ENCODE measurements at places on chromosomes 2 and 18. TPM values are rescaled to one million over a fixed set of nuclear protein-coding genes. Genes with fewer than 3 reads are reported as not detected.
A peak's percentile ranks its signal among the peaks of the same experiment; 100 is the strongest.

The ANKRD29 gene
- 0.26 TPM for total RNA-seq

The TLX2 gene
- 0.16 TPM for total RNA-seq

The RGPD4 gene
- total RNA-seq = 0.39 TPM

The FBXO48 gene
- 1.5 TPM for total RNA-seq

The ALPP gene
- 0.29 TPM for total RNA-seq

The PAIP2B gene
- total RNA-seq = 2.9 TPM

The ABCG5 gene
- not detected for total RNA-seq

The C2orf92 gene
- total RNA-seq = 12.5 TPM

The STK16 gene
- 17.2 TPM for total RNA-seq

The EPG5 gene
- total RNA-seq = 76.5 TPM

DNA sequence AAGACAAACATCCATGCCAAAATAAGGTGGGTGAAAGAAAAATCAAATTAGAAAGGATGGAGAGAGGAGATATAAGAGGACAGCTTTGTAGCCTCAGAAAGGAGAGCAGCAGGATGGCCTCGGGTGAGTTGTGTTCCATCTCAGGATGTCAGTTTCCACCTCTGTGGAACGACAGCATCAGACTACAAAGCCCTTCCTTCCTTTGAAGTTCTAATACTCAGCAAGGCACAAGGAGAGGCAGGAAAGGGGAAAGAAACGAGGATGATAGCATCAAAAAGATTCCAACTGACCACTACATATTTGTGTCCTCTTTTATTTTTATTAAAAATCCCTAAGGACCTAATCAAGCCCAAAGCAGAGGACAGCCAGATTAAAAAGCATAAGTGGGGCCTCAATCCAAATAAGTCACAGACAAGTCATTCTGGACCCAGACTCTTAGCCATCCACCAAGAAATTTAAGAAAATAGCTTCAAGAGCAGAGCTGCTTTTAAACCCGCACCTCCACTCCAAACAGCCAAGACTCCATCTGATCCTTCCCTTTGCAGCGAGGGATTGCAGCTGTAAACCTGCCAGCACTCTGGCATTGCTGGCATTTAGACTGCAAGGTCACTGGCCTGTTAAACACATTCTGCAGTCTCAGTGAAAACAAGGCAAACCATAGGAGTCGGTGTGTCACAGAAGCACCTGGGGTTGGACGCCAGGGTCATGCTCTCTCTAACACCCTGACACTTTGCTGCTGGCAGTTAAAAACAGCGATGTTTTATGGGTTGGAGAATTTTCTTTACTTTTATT is 314.5 kb upstream of the CHAC2 start:
- no peaks in the 10 kb centered on the region for H3K36me3 ChIP-seq
- H3K27me3 ChIP-seq = no peaks in the 10 kb centered on the region
- H3K4me3 ChIP-seq = no peak overlapping the region
- no peak for DNase-seq
- no peaks in the 10 kb centered on the region for H3K4me1 ChIP-seq

DNA sequence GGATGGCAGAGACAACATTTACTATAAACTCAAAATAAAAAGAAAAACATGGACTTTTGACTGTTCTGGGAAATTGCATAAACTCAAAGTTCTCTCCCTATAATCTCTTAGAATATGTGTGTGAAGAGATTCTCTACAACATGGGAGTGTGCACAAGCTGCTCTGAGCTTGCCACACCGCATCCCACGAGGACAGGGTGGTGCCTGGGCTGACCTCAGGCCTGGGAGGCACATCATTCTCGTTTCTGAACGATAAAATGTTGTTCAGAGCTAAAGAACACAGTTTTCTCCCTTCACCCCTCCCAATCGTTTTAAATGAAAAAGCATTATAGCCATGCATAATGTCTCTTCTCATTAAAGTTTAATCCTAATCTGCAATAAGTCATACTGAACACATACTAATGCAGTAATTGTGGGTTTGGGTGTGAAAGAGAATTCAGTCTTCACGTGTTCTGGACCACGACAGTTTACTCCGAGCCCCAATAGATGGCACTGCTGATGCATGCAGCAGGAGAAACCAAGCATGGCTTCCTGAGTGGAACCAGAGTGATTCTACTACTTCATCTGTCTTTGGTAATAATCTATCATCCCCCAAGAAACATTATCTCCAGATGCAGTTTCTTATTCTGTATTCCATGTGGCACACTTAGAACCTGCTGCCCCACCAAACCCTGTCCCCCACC is 46.9 kb upstream of the LAMA1 start:
- H3K36me3 ChIP-seq = no peaks in the 10 kb centered on the region
- H3K27ac ChIP-seq = no peak overlapping the region
- no peak for DNase-seq
- peaks cover 6% of the 10 kb centered on the region for H3K27me3 ChIP-seq
- H3K4me3 ChIP-seq = no peak overlapping the region

DNA sequence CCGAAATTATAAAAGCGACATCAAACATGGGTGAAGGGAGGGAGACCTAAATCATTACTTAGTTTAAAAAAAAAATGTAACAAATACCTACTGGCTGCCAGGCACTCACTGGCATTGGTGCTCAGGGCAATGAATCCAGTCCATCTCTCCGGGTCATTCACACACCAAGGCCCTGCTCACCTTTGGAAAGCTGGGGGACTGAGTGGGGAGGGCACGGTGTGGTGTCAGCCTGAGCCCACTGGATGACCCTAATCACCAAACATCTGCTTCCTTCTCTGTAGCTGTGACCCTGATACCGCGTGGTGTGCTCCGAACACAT is 336 bp upstream of the DDX1 start:
- H3K36me3 ChIP-seq = peaks cover 4% of the 10 kb centered on the region
- H3K27ac ChIP-seq = peak overlapping the region; percentile 93
- peak overlapping the region; percentile 91 for H3K4me3 ChIP-seq
- DNase-seq = no peak

GRCh38 chr2:222380456-222380855 is 43.9 kb upstream of the SGPP2 start:
- no peak overlapping the region for H3K4me3 ChIP-seq
- no peaks in the 10 kb centered on the region for H3K36me3 ChIP-seq
- H3K4me1 ChIP-seq = no peaks in the 10 kb centered on the region
- peaks cover 4% of the 10 kb centered on the region for H3K27me3 ChIP-seq

DNA sequence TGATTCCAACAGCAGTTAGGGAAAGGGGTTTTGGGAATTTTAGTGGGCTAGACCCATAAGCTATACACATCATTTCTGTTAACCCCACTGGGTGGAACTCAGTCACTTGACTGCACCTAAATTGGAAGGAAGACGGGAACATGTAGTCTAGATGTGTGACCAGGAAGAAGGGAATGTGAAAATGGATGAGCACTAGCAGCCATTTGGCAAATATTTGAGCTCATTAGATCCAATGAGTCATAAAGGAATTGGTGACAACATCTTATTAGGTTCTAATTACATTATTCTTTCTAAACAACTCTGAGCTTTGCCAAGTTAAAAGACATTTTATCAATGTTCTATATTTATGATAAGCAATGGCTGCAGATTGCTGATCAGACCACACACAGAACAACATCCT is 400.6 kb downstream of the IRS1 start:
- no peaks in the 10 kb centered on the region for H3K27me3 ChIP-seq
- no peaks in the 10 kb centered on the region for H3K36me3 ChIP-seq
- no peak for DNase-seq
- H3K4me1 ChIP-seq = no peaks in the 10 kb centered on the region
- no peak overlapping the region for H3K27ac ChIP-seq
- no peak overlapping the region for H3K4me3 ChIP-seq

DNA sequence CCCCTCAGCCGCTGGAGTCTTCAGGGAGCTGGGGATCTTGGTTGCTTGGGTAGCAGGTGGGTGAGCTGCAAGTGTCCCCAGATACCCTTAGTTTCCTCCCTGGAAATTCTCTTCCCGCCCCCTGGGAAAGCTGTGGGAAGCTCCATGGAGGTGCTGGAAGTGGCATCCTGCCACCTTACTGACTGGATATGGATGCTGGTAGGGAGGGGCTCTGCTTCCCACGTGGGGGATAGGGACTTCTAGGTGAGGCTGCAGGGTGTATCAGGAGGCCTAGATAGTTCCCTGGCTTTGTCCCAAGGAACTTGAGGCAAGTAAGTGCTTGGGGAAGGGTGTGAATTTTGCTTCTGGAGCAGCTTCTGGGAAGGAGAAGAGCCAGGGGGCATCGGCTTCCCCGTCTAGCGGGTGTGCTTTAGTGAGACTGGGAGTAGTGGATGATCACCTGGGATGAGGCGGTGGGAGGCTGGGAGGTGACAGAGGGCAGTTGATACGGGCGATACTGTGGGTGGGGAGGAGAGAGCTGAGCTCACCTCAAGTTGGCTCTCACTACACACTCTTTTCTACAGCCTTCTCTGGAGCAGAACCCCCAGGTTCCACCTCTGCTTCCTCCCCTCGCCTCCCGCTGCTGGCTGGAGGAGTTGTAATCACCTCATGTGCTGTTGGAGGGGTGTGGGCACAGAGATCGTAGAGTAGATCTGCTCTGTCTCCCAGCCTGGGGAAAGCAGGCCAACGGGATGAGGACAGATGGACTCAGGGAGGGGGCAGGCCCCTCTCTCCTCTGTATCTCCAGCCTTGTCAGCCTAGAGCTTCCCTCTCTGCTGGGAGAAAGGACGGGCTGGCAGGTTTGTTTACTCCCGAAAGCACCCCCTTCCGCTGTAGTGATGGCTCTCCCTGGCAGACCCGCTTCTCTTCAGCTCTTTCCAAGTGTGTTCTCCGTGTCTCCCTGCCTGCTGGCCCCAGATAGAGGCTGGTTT is 19.8 kb downstream of the TET3 start:
- peaks cover 33% of the 10 kb centered on the region for H3K4me1 ChIP-seq
- no peak for DNase-seq
- no peaks in the 10 kb centered on the region for H3K27me3 ChIP-seq
- no peaks in the 10 kb centered on the region for H3K36me3 ChIP-seq
- H3K27ac ChIP-seq = peak overlapping the region; percentile 21
- peak overlapping the region; percentile 50 for H3K4me3 ChIP-seq

GRCh38 chr2:128835342-128835855 is 516.7 kb upstream of the HS6ST1 start:
- H3K4me1 ChIP-seq = no peaks in the 10 kb centered on the region
- no peaks in the 10 kb centered on the region for H3K36me3 ChIP-seq
- no peak overlapping the region for H3K27ac ChIP-seq
- H3K4me3 ChIP-seq = no peak overlapping the region

DNA sequence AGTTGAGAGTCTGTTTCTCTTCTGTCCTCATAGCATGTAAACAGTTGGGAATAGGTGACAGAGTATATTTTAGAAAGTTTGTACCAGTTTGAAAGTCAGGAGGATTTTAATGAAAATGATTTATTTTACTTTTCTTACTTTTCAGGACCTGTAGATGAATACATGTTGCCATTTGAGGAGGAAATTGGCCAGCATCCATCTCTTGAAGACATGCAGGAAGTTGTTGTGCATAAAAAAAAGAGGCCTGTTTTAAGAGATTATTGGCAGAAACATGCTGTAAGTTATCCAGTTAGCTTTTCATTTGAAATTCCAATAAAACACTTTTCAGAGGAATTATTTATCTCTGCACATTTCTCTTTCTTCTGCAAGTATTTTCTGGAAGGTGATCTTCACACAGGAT is 81.1 kb downstream of the ACVR2A start:
- no peak for DNase-seq
- no peak overlapping the region for H3K4me3 ChIP-seq
- H3K27ac ChIP-seq = no peak overlapping the region
- peaks cover 15% of the 10 kb centered on the region for H3K4me1 ChIP-seq
- H3K27me3 ChIP-seq = no peaks in the 10 kb centered on the region

- DNase-seq = no peak
- no peak overlapping the region for H3K4me3 ChIP-seq
- H3K4me1 ChIP-seq = peaks cover 6% of the 10 kb centered on the region
- peaks cover 22% of the 10 kb centered on the region for H3K27me3 ChIP-seq
- no peak overlapping the region for H3K27ac ChIP-seq
These were observed 469.0 kb downstream of the EPHA4 start for GRCh38 chr2:221102896-221103688.

GRCh38 chr2:168439536-168439935 is 16.5 kb upstream of the CERS6 start:
- no peak for DNase-seq
- H3K36me3 ChIP-seq = no peaks in the 10 kb centered on the region
- peaks cover 2% of the 10 kb centered on the region for H3K4me1 ChIP-seq
- H3K4me3 ChIP-seq = no peak overlapping the region
- H3K27ac ChIP-seq = no peak overlapping the region

DNA sequence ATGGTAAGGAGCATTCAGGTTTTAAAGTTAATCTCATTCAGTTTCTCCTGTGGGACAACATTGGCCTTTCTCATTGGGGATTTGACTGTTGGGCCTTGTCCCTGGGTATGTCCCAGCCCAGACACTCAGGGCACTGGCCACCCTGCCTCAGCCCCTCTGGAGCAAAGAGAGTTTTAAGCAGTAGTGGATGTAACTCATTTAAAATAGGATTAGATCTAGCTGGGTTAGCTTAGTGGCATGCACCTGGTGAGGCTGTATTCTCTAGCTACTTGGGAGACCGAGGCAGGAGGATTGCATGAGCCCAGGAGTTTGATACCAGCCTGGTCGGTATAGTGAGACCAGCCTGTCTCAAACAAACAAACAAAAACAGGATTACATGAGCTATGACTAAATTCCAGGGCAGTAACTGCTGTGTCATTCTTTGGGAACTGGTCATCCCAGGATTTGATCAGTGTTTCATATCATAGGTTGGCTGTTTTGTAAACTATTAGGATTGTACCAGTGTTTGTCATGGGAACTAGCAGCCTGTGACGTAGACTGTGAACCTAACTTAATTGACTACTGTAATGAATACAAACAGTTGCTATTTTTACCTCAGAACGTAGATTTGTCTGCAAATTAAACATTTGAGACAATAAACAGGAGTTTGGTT is 12.5 kb downstream of the INPP4A start:
- peaks cover 82% of the 10 kb centered on the region for H3K4me1 ChIP-seq
- no peaks in the 10 kb centered on the region for H3K36me3 ChIP-seq
- peak overlapping the region; percentile 98 for H3K27ac ChIP-seq
- H3K27me3 ChIP-seq = no peaks in the 10 kb centered on the region
- DNase-seq = no peak

DNA sequence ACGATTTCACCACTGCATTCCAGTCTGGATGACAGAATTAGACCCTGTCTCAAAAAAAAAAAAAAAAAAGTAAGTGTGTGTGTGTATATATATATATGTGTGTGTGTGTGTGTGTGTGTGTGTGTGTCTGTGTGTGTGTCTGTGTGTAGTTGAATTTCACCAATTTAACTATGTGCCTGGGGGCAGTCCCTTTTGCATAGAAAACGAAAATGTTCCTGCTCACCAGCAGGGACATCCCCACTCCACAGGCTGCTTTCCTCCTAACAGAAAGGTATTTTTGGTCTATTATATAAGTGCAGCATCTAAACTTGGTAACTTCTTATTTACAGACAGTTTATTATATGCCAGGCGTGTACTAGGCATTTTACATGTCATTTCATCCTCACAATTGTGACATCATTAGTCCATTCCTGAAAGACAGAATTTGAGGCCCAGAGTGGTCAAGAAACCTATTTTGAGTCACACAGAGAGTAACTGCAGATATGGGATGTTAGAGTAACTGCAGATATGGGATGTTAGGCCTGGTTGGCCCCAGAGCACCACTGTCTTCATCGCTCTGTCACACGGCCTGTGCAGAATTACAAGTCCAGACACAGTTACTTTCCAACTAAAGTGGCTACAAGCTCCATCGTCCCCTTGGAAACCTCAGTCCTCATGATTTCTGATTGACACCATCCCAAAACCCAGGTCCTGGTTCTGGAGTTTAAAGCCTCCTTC is 9.3 kb upstream of the TTL start:
- DNase-seq = no peak
- no peak overlapping the region for H3K4me3 ChIP-seq
- H3K27me3 ChIP-seq = no peaks in the 10 kb centered on the region
- no peak overlapping the region for H3K27ac ChIP-seq

GRCh38 chr2:66929632-66930338 is 467.3 kb upstream of the ETAA1 start:
- no peaks in the 10 kb centered on the region for H3K4me1 ChIP-seq
- no peak for DNase-seq
- no peak overlapping the region for H3K4me3 ChIP-seq
- H3K36me3 ChIP-seq = no peaks in the 10 kb centered on the region
- H3K27me3 ChIP-seq = no peaks in the 10 kb centered on the region
